ENCODE measurements at places on chromosomes 12 and 14. TPM values are rescaled to one million over a fixed set of nuclear protein-coding genes. Genes with fewer than 3 reads are reported as not detected.
A peak's percentile ranks its signal among the peaks of the same experiment; 100 is the strongest.

OR6S1 gene
- total RNA-seq, result not detected

DNA sequence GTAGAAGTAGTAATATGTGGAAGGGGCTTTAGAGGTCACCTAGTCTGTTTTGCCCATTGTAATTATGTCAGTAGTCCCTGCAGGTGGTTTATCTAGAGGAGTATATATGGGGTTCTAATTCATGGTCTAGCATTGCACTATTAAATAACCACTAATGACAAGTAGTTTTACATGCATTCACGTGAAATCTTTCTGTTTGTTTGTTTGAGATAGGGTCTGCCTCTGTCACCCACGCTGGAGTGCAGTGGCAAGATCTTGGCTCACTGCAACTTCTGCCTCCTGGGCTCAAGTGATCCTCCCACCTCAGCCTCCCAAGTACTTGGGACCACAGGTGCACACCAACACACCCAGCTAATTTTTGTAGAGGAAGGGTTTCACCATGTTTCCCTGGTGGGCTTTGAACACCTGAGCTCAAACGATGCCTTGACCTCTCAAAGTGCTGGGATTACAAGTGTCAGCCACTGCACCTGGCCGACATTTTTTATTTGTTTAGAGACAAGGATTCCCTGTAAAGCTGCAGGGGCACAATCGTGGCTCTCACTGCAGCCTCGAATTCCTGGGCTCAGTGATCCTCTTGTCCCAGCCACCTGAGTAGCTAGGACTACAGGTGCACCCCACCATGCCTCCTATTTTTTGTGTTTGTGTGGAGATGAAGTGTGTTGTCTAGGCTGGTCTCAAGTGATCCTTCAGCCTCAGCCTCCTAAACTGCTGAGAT lies 12.0 kb upstream of the PSEN1 start:
- H3K4me3 ChIP-seq, result no peak overlapping the region
- no peaks in the 10 kb centered on the region for H3K36me3 ChIP-seq
- peaks cover 13% of the 10 kb centered on the region for H3K4me1 ChIP-seq
- DNase-seq, result no peak
- H3K27me3 ChIP-seq, result peaks cover 2% of the 10 kb centered on the region

DNA sequence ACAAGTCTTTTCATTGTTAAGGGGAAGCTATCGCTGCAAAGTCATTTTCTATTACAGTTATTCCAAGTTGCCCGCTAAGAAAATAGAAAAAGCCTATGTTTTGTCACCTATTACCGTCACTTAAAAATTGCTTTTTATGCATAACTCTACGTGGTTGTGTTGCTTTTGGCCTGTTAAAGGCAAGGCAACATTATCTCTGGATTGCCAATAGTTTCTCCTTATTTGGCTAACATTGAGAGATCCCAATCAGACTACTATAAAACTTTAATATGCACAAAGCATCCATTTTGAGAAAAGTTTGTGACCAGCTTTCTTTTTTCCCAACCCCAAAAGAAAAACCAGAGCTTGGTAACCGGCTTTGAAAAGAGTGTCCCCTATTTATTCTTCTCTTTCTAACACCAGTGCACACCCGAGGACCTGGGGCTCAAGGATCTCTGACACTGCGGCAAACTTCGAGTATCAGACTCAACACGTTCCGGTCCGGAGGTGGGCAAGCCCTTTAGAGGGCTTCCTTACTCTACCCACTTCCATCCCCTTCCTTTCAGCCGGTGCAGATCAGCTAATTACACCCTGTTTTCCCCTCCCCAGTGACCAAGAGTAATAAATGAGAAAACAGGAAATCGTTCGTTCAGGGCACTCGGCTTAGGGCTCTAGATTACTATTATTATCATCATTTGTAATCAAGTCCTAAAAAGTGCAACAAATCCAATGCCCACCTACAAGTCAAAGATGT lies 1.2 kb downstream of the PPP1R12A start:
- H3K4me1 ChIP-seq, result peaks cover 9% of the 10 kb centered on the region
- peak overlapping the region; percentile 99 for H3K4me3 ChIP-seq
- peak overlapping the region; percentile 95 for H3K27ac ChIP-seq
- DNase-seq, result no peak
- H3K27me3 ChIP-seq, result peaks cover 12% of the 10 kb centered on the region
- no peaks in the 10 kb centered on the region for H3K36me3 ChIP-seq

DNA sequence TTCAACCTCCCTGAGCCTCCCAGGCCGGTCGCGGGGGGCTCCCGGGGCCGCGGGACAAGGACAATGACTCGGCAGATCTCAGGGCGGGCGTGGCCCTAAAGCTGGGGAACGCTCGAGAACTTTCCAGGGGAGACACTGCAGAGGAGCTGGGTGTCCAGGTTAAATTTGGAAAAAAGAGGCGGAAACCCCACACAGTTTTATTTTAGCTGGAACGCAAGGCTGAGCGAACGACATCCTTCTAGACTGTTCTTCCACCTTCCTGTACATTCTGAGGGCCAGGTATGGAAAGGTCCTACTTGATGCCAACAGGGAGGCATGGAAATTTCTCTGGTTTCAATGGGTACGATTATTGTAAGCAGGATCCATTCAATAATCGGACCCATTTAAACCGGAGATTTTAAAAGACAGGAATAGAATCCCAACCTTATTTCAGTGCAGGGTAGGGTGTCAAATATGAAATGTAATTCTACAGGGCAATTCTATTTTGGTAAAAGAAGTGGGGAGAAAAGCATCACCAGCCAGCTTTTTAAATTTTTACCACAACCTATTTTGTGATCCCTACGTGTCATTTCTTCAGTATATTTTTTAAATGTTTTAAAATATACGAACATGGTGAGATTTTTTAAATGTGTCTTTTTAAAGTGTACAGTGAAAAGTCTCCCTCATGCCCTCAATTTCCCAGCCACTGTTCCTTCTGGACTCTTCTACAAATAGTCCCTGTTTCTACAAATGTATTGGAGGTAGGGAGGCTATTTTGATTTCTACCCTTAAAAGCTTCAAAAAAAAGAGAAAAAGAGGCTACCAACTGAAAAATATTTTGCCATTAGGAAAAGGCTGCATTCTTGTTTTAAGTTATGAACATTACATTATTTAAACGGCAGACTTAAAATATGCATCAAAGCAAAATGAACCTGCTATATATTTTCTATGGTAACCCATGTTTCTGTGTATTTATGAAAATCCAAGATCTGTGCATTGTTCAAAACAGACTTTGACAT lies 1.1 kb upstream of the UBC start:
- H3K4me3 ChIP-seq, result peak overlapping the region; percentile 90
- DNase-seq, result no peak
- H3K27ac ChIP-seq, result peak overlapping the region; percentile 98
- H3K36me3 ChIP-seq, result peaks cover 16% of the 10 kb centered on the region
- H3K4me1 ChIP-seq, result peaks cover 46% of the 10 kb centered on the region

GRCh38 chr12:56161690-56162351 lies 3.7 kb downstream of the MYL6 start:
- no peak for DNase-seq
- peaks cover 5% of the 10 kb centered on the region for H3K36me3 ChIP-seq
- H3K27ac ChIP-seq, result peak overlapping the region; percentile 76

IL31 gene
- total RNA-seq, result not detected

RNASE3 gene
- total RNA-seq, result not detected

DNA sequence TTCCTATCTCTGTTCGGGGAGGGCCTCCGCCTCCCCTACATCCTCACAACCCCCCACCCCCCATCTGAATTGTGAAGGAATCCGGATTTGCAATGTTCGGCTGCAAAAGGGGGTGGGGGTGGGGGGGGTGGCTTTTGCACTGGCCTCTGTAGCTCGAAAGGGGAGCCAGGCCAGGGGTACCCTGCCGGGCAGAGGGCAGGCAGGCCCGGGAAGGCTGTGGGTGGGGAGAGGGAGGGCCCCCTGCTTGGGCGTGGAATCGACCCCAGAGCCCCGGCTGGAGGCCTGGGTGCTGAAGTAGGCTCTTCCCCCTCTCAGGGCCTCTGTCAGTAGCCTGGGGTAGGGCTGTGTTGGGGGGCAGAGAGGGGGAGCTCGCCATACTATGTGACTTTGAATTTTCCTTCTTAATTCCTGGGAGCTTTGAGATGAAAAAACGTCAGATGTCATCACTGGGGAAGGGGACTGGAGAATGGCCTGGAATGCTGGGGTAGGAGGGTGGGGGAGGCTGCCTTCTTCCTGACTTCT lies 1.1 kb downstream of the LRP1 start:
- peaks cover 4% of the 10 kb centered on the region for H3K27me3 ChIP-seq
- H3K4me1 ChIP-seq, result peaks cover 27% of the 10 kb centered on the region
- H3K27ac ChIP-seq, result peak overlapping the region; percentile 44
- peak; percentile 53 for DNase-seq
- H3K36me3 ChIP-seq, result no peaks in the 10 kb centered on the region
- H3K4me3 ChIP-seq, result peak overlapping the region; percentile 84

DNA sequence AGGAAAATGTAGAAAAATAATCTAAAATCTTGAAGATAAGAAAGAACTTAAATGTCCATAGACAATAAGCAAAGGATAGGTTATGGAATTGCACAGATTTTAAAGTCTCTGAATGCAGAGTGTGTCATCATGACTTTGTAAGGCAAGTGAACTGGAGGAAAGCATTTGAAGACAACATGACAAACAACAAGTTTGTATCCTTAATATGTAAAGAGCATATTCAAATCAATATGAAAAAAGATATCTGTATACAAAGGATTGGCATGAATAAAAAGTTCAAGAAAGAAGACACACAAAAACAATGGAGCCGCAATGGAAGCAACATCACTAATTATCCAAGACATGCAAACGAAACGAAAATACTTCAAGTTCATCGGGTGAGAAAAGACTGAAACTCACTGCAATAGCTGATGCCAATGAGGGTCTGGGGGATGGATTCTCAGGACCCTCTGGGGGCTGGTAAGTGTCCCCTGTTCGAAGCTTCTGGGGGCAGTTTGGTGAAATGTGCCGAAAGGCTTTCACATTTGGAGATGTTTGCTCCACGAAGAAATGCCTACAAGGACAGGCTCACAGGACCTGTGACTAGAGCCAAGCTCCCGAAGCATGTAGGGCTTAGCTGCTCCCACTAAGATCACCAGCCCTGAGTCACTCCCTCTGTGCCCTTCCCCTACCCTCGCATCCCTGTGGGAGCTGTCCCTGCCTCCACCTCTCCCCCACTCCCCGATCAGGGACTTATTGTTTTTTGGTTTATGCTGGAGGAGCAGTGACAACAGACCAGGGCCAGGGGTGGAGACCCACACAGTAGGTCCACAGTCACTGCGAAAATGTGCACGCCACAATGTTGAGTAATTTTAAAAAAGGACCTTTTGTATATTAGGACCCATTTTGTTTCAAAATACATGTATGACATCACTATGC lies 345.7 kb upstream of the SFSWAP start:
- H3K27me3 ChIP-seq, result peaks cover 9% of the 10 kb centered on the region
- no peak overlapping the region for H3K27ac ChIP-seq
- H3K4me1 ChIP-seq, result no peaks in the 10 kb centered on the region
- DNase-seq, result no peak

DNA sequence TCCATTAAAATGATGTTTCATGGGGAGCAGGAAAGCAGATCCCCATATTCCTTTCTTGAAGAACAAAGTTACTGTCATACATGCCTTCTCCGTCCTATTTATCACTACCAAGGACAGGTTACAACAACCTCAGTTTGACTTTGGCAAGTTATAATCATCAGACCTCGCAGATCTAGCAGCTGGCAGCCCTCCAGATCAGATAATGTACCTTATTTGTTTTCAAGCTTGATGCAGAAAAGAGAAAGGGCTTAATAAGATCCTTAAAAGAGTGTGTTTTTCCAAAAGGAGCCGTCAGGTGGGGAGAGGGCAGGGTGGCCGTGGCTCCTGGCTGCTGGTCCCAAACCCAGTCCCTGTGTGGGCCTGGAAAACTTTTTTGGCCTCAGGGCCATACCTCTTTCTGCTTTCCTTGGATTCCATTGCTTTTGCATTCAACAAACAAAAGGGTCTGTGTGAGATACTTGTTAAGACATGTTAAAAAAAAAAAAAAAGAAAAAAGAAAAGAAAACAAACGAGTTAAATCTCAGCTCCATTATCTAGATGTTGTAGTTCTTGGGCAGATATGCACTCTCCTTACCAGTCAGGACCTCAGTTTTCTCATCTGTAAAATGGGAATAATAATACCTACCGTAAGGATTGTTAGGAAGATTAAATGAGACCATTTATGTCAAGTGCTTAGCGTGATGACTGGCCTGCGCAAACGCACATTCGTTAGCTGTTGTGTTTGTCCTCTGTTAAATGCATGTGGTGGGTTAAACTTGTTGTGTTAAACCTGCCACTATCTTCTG lies 64.6 kb downstream of the B4GALNT3 start:
- no peaks in the 10 kb centered on the region for H3K27me3 ChIP-seq
- peaks cover 9% of the 10 kb centered on the region for H3K36me3 ChIP-seq
- H3K27ac ChIP-seq, result no peak overlapping the region
- no peak for DNase-seq
- no peak overlapping the region for H3K4me3 ChIP-seq

DNA sequence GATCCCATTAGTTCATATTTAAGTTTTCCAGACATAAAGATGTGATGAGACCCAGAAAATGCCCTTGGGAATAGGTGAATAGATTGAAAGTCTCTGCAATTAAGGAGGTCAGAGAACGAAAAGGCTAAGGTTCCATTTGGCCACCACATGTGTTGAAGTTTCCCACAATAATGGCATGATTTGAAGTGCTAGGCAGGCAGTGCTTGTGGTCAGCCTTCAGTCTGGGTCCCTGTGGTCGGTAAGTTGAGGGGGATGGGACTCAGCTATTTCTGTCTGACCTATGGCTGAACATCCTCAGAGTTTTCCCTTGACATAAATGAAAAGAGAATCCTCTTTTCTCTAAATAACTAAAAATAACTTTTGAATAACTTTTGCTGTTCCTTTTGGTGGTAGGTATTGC lies 92.4 kb downstream of the PELI2 start:
- H3K4me3 ChIP-seq, result peak overlapping the region; percentile 64
- H3K36me3 ChIP-seq, result no peaks in the 10 kb centered on the region
- no peak overlapping the region for H3K27ac ChIP-seq
- no peak for DNase-seq
- H3K27me3 ChIP-seq, result peaks cover 4% of the 10 kb centered on the region

GRCh38 chr12:38691164-38691563 lies 214.2 kb downstream of the CPNE8 start:
- no peaks in the 10 kb centered on the region for H3K27me3 ChIP-seq
- DNase-seq, result no peak

PRR4 gene
- 7.5 TPM for total RNA-seq

MIP gene
- total RNA-seq, result not detected

DNA sequence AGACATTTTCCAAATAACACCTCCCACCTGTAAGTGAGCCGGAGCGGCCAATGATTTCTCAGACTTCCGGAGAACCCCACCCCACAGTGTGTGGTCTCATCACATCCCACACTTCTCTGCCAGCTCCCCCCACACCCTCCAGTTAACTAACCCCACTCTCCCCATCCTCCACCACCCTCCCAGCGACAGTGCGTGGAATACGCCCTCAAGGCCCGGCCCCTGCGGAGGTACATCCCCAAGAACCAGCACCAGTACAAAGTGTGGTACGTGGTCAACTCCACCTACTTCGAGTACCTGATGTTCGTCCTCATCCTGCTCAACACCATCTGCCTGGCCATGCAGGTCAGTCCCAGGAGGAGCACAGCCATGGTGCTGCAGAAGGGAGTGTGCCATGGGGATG lies 184.4 kb upstream of the FKBP4 start:
- H3K4me3 ChIP-seq, result no peak overlapping the region
- H3K36me3 ChIP-seq, result peaks cover 14% of the 10 kb centered on the region
- H3K4me1 ChIP-seq, result no peaks in the 10 kb centered on the region
- H3K27me3 ChIP-seq, result peaks cover 11% of the 10 kb centered on the region

TAS2R19 gene
- 7.9 TPM for total RNA-seq

NDRG2 gene
- total RNA-seq, result 33.1 TPM

All from glutamatergic neuron (in vitro differentiated cells).